ENCODE measurements at places on chromosomes 2 and 18.

DNA sequence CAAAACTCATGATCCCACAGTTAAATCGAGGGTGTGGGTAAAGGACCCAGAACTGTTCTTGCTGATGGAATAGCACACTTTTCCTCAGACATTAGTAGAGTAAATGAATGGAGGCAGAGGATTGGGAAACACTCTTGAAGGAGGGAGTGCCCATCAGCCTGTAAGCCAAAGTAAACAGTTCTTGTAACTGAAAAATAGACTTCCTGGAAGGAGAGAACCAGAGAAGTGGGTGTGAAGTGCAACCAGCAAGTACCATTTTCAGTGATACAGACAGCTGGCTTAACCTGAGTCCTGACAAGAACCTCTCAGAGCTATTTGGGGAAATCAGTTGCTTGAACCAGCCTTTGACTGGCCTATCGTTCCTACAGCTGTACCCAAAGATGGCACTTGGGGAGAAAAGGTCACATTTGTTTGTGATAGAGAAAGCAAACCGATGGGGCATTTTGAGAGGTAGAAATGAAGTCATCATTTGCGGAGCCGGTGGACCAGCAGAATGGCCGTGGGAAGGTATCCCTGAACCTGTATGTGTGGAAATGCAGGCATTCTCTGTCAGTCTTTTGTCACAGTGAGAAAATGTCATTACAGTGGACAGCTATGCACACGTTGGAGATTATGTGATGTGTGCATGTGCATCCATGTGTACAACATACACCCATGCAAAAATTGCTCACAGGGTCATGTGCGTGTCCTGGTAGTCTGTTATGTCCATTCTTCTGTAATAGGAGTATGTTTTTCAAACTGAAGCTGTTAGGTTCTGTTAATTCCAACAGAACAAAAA lies 17.8 kb downstream of the CRIM1 start:
- DNase-seq, result no peak

GRCh38 chr2:6077585-6077984 lies 385.4 kb downstream of the SOX11 start:
- DNase-seq, result no peak

DNA sequence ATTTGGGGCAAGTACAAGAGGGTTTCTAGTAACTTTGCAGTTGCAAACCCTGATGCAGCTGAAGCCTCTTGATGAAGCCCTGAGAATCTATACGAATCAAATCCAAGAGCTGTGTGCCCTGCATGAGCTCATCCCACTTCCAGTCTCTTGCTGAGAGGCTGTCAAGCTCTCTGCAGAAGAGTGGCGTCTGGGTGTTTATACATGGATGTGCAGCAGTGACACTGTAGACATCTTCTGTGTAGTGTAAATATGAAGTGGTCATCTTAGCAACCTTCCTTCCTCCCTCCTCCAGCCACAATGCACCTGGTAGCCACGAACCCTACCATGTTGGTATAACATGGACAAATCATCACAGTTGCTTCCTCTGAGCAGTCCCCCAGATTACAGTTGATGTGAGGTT lies 18.4 kb upstream of the KIAA2012 start:
- no peak for DNase-seq

- DNase-seq, result no peak
These were observed 56.5 kb downstream of the TET3 start for GRCh38 chr2:74041182-74041581.

- DNase-seq, result no peak
These were observed 189.8 kb downstream of the SH3BP4 start for GRCh38 chr2:235141411-235142128.
